ENCODE measurements at places on chromosomes 1 and 21.

- DNase-seq, result no peak
Measured at GRCh38 chr1:52567943-52568342, 15.1 kb upstream of the TUT4 start.

GRCh38 chr21:45064618-45065399 lies 9.6 kb upstream of the ADARB1 start:
- no peak for DNase-seq

DNA sequence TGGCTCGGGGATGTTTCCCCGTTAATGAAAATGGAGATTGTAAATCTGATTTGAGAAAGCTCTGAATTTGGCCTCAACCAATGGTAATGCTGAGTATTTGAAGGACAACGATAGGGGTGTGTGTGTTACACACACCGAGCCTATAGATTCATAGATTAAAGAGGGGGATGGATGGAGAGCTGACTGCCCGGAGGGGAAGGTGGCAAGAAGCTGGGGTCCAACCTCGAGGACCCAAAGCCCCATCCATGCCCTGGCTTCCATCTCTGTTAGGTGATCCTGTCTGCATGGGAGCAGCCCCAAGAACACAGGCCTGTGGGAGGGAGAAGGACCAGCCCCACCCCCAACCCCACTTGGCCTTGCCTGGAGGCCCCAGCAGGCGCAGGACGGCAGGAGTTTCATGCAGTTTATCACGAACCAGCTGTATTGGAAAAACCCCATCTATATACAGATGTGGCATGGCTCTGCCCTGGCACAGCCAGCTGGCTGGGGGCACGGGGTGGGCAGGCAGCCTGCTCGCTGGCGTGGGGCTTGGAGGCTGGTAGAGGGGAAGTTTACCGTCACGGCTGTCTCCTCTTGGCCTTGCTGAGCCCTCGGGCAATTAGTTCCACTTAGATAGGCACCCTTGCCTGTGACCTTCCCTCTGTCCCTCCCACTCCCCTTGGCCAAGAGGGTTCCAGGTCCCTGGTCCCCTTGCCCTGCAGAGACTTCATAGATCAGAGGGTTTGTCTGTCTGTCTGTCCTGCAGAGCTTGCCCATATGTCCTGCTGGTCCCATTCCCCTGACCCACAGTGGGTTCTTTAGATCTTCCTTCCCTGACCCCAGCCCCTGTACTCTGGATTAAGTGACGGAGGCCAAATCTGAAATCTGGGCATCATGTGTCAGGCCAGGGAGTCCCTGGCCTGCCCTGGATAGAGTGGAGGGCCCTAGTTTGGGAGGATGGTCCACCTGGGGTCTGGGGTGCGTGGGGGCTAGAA lies 3.0 kb downstream of the HSPB7 start:
- DNase-seq, result no peak

DNA sequence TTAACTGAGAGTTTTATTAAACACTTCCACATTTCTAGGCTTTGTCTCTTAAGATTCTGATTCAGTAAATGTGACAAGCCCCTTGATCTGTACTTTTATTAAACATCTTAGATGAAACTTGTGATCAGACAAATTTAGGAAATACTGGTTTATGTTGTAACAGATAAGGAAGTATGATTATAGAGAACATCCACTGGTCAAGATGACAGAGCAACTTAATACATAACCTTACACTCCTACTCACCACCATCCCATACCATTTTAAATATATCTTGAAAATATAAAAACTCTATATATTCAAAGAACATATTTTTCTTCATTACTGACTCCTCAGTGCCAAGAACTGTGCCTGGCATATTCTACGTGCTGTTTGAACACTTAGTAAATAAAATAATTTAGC lies 217.5 kb downstream of the LRRC40 start:
- DNase-seq, result no peak

GRCh38 chr1:87829360-87829759 lies 500.7 kb downstream of the LMO4 start:
- DNase-seq, result no peak

DNA sequence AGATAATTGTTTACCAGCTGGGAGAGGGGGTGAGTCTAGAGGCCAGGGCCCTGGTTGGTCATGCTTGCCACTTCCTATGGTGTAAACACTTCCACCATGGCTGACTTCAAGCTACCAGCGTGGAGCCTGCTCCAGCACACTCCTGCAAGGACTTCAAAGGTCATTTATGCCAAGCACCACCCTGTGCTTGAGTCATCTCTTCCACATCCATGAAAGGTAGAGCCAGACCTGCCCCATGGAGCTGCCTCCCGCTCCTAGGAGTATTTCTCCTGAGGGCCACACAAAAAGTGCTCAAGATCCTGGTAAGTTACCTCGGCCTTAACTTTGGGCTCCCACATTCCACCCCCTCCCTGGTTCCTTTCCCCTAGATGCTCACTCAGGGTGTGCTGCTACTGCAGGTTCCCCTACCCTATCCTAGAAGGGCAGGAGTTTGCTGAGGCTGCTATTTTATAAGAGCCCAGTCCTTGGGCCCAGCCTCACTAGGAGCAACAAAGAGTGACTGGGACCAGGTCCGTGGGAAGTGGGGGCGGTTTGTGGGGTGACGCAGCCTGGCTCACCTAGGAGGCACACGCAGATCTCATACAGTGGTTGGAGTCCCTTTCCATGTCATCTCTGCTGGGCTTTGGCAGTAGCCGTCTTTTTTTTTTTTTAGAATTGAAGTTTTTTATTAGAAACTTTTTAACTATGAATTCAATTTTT lies 2.4 kb downstream of the RAB7B start:
- no peak for DNase-seq

DNA sequence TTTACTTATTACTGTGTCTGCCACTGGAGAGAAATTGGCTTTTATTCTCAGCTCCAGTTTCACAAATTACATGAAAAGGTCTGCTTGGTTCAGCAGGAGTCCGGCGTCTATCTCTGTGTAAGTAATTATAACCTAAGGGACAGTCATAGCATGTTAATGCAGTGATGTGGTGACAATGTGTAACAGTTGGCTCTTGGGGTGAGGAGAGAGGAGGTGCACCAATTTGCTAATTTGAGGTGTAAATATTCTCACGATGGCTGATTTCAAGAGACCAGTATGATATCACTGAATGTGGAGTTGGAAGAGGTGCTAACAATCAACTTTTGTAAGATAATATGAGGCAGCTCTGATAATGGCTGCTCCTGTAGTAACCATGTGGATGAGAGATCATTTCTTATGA lies 86.1 kb downstream of the CTH start:
- no peak for DNase-seq

DNA sequence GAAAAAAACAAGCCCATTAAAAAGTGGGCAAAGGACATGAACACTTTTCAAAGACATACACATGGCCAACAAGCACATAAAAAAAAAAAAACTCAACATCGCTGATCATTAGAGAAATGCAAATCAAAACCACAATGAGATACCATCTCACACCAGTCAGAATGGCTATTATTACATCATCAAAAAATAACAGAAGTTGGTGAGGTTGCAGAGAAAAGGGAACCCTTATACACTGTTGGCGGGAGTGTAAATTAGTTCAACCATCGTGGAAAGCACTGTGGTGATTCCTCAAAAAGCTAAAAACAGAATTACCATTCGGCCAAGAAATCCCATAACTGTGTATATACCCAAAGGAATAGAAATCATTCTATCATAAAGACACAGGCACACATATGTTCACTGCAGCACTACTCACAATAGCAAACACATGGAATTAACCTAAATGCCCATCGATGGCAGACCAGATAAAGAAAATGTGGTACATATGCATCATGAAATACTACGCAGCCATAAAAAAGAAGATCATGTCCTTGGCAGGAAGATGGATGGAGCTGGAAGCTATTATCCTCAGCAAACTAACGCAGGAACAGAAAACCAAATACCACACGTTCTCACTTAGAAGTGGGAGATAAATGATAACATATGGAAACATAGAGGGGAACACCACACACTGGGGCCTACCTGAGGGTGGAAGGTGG lies 70.1 kb downstream of the INTS7 start:
- DNase-seq, result no peak

GRCh38 chr1:55117941-55118340 lies 78.6 kb downstream of the PCSK9 start:
- no peak for DNase-seq

DNA sequence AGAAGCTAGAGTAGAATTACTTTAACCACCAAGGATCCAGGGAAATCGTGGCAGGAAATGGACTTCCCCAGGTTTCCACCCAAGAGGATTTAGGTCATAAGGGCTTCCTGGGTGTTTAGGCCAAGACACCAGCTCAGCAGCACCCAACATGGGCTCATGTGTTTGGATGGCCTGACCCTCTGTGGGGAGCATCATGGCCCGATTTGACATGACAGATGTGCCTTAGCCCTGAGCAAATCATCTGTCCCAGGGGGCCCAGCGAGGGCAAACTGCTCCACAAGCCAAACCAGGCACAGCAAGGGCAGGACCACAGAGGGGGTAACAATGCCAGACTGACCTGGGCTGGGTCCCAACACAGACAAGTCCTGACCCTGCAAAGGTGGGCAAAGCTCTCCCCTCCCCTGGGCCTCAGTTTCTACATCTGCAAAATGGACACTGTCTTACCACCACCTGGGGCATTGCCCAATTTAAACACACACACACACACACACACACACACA lies 232.8 kb downstream of the MATN1 start:
- no peak for DNase-seq

DNA sequence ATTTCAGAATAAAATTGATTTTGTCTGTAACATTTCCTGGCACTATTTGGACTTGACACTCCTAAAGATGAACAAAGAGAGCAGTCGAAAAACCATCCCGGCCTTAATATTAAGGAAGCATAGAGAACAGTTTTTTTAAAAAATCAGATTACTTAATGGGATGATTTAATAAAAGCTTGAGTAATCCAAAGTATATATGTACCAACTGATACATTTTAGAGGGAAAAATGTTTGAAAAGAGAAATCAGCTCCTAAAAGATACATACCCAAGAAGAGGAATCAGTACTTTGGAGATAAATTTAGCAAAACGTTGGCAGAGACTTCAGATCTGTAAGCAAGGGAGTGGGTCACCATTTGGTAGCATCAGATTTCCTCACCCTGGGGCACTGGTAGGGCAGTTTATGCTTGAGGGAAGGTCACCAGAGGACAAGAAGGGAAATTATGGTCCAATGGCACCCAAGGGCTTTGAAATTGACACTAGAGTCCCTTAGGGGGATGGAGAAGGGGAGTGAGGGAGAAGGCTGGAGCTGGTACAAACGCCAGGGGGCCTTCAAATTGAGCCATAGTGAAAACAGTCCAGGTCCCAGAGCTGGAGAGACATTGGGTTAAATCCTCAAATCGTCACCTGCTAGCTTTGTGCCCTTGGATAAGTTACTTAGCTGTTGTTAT lies 5.9 kb downstream of the SLAMF7 start:
- no peak for DNase-seq

GRCh38 chr1:58986996-58987767 lies 203.3 kb upstream of the JUN start:
- DNase-seq, result peak; percentile 23

GRCh38 chr1:84345220-84345619 lies 43.7 kb downstream of the SAMD13 start:
- DNase-seq, result no peak

- DNase-seq, result no peak
Measured at GRCh38 chr1:111503585-111504060, at the start of the genes ADORA3 and TMIGD3. Gene ADORA3 (minus strand): TSS chr1:111503633. CDS start chr1:111503354, 279 bp downstream. Gene TMIGD3 (minus strand): TSS chr1:111503633. CDS start chr1:111503354, 279 bp downstream.

GRCh38 chr1:12714710-12715475 lies 1.0 kb upstream of the AADACL3 start:
- peak; percentile 90 for DNase-seq

DNA sequence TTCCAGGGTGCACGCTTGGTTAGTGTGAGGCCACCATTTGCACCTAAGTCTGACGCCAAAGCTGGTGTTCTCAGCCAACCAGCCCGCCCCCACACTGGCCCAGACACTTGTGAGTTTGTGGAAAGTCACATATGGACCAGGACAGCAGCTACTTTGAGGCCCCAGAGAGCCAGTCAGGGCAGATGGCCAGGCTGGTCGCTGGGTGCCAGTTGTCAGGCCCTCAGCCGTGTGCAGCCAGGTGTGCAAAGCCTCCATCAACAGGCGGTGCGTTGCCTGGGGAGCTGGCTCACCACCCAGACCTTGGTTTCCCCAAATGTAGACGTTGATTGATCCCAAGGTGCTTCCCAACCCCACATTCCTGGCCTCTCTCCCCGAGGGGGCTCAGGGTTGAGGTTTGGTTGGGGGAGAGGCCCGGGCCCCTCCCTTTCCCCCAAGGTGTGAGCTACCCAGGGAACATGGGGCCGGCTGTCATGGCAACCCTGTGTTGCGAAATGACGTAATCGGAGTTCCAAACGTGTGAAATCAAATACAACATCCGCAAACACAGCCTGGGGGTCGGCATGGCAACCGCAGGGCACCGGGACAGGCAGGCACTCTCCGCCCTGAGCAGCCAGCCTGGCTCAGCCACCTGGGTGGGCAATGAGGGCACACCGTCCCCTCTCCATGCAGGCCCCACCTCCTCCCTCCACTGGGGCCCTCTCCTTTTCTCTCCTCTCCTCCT lies 42.2 kb upstream of the WNT4 start:
- DNase-seq, result peak; percentile 82

DNA sequence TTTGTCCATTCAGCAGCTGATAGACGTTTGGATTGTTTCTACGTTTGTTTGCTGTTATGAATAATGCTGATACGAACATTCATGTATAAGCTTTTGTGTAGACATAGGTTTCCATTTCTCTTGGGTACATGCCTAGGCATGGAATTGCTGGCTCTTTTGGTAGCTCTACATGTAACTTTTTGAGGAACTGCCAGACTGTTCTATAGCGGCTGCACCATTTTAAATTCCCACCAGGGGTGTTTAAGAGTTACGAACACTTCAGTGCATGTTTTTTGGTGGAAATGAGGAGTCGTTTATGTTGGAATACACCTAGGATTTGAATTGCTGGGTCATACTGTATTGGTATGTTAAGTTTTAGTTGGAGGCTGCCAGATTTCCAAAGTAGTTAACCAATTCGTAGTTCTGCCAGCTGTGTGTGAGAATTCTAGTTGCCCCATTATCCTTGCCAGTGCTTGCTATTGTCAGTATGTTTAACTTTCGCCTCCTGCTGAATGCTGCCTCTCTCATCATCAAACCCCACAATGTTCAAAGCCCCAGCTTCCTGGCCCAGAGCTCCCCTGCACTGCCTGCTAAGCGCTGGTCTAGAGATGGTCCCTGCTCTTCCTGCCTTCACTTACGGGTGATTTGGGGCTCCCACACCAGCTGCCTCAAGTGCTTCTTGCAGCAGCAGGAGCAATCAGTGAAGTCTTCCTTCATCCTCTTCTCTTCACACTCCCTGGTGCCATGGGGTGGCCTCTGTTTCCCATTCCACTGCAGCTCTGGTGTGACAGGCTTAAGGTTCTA lies 81.0 kb downstream of the MAN1C1 start:
- no peak for DNase-seq

- no peak for DNase-seq
Measured at GRCh38 chr1:48442864-48443619, 29.0 kb downstream of the SPATA6 start.
